ENCODE measurements at places on chromosomes 4 and X.

- DNase-seq = no peak
- no peaks in the 10 kb centered on the region for H3K27me3 ChIP-seq
- no peak overlapping the region for H3K4me3 ChIP-seq
Measured at GRCh38 chr4:72767618-72768302, 198.7 kb upstream of the ADAMTS3 start.

GRCh38 chr4:100982345-100982744 lies 365.0 kb downstream of the PPP3CA start:
- no peaks in the 10 kb centered on the region for H3K4me1 ChIP-seq
- no peaks in the 10 kb centered on the region for H3K27me3 ChIP-seq
- no peaks in the 10 kb centered on the region for H3K36me3 ChIP-seq
- no peak for DNase-seq
- no peak overlapping the region for H3K27ac ChIP-seq

DNA sequence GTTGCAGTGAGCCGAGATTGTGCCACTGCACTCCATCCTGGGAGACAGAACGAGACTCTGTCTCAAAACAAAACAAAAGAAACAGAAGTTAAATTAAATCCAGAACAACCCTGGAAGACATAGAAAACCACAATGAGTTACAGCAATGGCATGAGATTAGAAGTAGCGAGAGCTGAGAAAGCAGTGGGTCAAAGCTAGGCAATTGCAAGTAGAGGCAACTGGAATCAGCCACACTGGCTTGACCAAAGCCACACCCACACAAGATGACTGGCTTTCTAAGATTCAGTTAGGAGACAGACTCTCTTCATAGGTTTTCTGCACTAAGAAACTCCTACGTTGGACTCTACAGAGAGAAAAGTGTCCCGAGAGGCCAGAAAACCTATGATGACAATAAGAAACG lies 443.0 kb downstream of the GPM6A start:
- no peaks in the 10 kb centered on the region for H3K36me3 ChIP-seq
- H3K4me1 ChIP-seq = no peaks in the 10 kb centered on the region
- no peak for DNase-seq
- H3K4me3 ChIP-seq = no peak overlapping the region
- no peak overlapping the region for H3K27ac ChIP-seq

GRCh38 chr4:74975848-74976824 lies 43.2 kb downstream of the PARM1 start:
- H3K4me1 ChIP-seq = no peaks in the 10 kb centered on the region
- H3K27ac ChIP-seq = no peak overlapping the region
- no peak overlapping the region for H3K4me3 ChIP-seq
- peaks cover 29% of the 10 kb centered on the region for H3K36me3 ChIP-seq

DNA sequence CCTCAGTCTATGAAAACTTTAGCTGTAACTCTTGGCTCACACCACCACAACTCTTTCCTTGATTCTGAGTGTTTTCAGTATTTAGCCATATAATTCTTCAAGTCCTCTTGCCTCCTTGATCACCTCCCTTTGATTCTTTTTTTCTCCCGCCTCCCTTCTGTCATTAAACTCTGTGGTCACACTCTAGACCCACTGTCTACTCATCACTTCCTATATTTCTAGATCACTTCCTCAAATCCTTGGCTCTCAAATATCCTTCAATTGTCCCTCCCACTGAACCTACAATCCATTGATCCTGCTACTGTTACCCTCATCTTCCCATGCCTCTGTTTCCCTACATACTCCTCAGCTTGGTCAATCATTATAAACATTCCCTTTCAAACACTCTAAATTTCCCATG lies 12.4 kb upstream of the CXXC4 start:
- DNase-seq = no peak
- no peak overlapping the region for H3K27ac ChIP-seq
- H3K27me3 ChIP-seq = peaks cover 5% of the 10 kb centered on the region
- no peak overlapping the region for H3K4me3 ChIP-seq
- H3K36me3 ChIP-seq = no peaks in the 10 kb centered on the region
- no peaks in the 10 kb centered on the region for H3K4me1 ChIP-seq

DNA sequence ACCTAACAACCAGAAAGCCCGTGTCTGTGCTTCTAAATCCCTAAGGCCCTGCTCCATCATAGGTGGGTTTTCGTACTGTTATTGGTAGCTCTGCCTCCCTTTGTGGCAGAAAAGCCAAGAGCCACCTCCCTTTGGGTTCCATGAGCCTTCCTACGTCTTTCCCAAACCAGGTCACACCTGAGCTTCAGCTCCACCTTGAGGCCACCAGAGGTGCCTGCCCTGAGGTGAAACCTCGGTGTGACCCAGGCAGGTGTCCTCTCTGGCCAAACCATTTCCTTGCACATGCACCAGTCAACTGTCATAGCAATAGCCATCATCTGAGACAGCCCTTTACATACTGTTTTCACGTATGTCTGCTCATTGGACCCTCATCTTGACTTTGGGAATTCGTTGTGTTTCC lies 188.0 kb upstream of the RBPJ start:
- H3K27me3 ChIP-seq = peaks cover 10% of the 10 kb centered on the region
- H3K4me3 ChIP-seq = no peak overlapping the region
- DNase-seq = no peak
- no peak overlapping the region for H3K27ac ChIP-seq
- peaks cover 6% of the 10 kb centered on the region for H3K4me1 ChIP-seq

GRCh38 chr4:170672381-170672965 lies 582.7 kb upstream of the AADAT start:
- no peaks in the 10 kb centered on the region for H3K36me3 ChIP-seq
- DNase-seq = no peak
- H3K4me3 ChIP-seq = no peak overlapping the region
- no peak overlapping the region for H3K27ac ChIP-seq
- H3K4me1 ChIP-seq = no peaks in the 10 kb centered on the region

DNA sequence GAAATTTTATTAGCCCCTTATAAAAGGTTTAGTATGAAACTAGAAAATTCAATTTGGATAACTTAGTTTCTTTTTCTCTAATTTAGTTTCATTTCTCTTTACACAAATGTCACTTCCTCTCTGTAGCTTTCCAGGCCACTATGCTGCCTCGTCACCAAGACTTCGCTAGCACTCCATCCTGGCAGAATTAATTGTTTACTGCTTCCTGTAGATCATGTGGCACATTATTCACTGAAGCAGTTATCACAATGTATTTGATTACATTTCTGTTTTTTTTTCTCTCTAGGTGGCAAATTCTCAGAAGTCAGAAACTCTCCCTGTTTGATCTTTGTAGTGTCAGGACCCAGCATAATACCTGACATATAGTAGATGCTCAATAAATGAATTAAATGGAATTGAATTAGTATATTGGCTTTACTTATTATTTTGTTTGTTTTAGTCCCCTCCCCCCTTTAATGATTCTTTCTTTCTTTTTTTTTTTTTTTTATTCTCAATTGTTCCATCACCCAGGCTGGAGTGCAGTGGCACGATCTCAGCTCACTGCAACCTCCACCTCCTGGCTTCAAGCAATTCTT lies 9.3 kb upstream of the SAT1 start:
- peak overlapping the region; percentile 65 for H3K4me3 ChIP-seq
- DNase-seq = peak; percentile 46
- H3K27me3 ChIP-seq = no peaks in the 10 kb centered on the region
- H3K27ac ChIP-seq = peak overlapping the region; percentile 88

GRCh38 chr4:1771555-1772305 lies 21.4 kb upstream of the FGFR3 start:
- H3K27ac ChIP-seq = no peak overlapping the region
- H3K27me3 ChIP-seq = peaks cover 18% of the 10 kb centered on the region
- peaks cover 10% of the 10 kb centered on the region for H3K4me1 ChIP-seq
- no peak overlapping the region for H3K4me3 ChIP-seq
- no peaks in the 10 kb centered on the region for H3K36me3 ChIP-seq

DNA sequence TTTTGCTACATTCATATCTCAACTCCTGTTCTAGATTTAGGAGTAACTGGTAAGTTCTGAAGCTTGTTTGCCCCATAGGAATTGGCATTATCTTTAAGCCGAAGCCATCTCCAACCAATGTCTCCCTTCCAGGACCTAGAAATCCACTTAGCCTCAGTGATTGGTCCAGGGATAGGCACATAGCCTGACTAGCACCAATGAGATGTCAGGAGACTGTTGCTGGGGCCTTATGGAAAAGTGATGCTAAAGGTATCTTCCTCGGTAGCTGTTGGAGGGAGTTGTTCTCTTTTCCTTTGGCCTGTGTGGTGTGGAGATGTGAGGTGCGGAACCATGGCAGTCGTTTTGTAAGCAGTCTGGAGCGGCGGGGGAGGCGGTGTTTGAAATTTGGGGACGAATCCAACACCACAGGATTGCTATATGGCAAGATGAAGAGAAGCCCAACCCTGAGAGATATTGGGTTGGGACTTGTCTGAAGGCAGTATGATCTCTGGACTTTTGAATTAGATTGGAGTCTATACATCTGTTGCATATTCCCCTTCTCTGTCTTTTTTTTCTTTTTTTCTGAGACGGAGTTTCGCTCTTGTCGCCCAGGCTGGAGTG lies 109.8 kb upstream of the ATP6AP2 start:
- DNase-seq = no peak
- no peak overlapping the region for H3K27ac ChIP-seq
- peaks cover 12% of the 10 kb centered on the region for H3K27me3 ChIP-seq
- no peaks in the 10 kb centered on the region for H3K36me3 ChIP-seq
- H3K4me1 ChIP-seq = peaks cover 16% of the 10 kb centered on the region

DNA sequence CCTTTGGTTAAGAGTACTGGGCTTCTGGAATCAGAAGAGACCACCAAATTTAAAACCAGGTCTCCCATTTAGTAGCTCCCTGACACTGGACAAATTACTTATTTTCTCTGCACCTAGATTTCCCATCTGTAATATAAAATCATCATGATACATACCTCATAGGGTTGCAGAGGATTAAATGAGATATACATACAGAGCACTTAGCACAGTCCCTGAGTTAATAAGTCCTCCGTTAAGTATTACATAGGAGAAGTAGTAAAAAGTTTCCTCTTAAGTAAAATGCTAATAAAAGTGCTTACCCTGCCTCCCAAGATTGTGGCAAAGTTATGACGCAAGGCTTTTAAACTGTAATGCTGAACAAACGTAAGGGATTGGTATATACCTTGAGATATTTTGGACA lies 539 bp upstream of the CHIC1 start:
- H3K4me3 ChIP-seq = peak overlapping the region; percentile 92
- H3K36me3 ChIP-seq = peaks cover 3% of the 10 kb centered on the region
- H3K4me1 ChIP-seq = peaks cover 14% of the 10 kb centered on the region
- H3K27me3 ChIP-seq = no peaks in the 10 kb centered on the region
- H3K27ac ChIP-seq = peak overlapping the region; percentile 98
- no peak for DNase-seq

DNA sequence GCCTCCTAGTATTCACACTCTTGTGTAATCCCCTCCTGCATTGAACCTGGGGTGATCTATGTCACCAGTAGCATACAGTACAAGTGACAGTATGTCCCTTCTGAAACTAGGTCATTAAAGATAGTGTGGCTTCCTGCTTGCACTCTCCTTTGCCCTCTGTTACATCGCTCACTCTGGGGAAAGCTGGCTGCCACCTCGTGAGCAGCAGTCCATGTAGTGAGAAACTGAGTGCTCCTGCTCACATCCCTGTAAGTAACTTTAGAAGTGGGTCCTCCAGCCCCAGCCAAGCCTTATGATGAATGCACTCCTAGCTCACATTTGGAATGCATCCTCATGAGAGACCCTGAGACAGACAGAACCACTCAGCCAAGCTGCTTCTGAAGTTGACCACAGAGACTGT lies 89.8 kb upstream of the TNIP3 start:
- H3K27me3 ChIP-seq = no peaks in the 10 kb centered on the region
- no peak overlapping the region for H3K4me3 ChIP-seq
- H3K4me1 ChIP-seq = peaks cover 4% of the 10 kb centered on the region

DNA sequence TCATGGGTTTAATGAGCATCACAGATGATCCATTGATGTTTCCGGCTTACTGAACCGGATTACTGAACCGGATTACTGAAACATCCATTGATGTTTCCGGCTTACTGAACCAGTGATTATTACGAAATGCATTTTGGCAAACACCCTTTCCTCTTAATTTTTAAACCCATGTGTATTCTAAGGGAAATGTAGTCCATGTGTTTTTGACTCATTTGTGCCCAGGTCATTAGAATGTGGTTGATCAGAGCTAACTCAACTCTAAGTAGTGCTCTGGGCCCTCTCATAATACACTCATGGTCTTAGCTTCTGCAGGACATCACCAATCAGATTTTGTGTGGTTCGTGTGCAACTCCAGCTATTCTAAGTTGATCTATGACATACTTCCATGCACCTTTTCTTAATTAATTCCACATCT lies 141.6 kb downstream of the SPATA18 start:
- H3K36me3 ChIP-seq = no peaks in the 10 kb centered on the region
- DNase-seq = no peak
- peaks cover 6% of the 10 kb centered on the region for H3K27me3 ChIP-seq
- H3K4me1 ChIP-seq = no peaks in the 10 kb centered on the region
- H3K4me3 ChIP-seq = no peak overlapping the region

DNA sequence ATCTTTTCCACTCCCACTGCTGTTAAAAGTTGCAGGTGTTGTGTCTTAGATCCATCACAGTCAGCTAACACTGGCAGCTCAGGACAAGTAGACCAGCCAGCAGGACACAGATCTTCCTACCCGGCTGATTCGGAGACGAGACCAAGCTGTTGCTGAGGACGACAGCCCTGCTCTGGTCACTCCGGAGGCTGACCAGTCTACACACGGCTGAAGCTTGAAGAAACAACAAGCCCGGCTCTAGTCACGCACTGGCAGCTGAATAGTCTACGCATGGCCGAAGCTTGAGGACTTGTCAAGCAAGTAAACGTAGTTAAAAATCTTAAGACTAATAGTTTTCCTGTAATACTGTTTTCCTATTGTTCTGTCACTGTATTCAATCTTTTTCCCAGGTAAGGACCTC lies 1.8 kb downstream of the ACOX3 start:
- H3K36me3 ChIP-seq = peaks cover 4% of the 10 kb centered on the region
- H3K4me3 ChIP-seq = peak overlapping the region; percentile 57
- peaks cover 48% of the 10 kb centered on the region for H3K4me1 ChIP-seq
- peak overlapping the region; percentile 28 for H3K27ac ChIP-seq
- no peak for DNase-seq
- H3K27me3 ChIP-seq = no peaks in the 10 kb centered on the region

- peaks cover 12% of the 10 kb centered on the region for H3K36me3 ChIP-seq
- H3K4me3 ChIP-seq = no peak overlapping the region
- no peaks in the 10 kb centered on the region for H3K4me1 ChIP-seq
- no peak overlapping the region for H3K27ac ChIP-seq
- no peak for DNase-seq
Measured at GRCh38 chrX:41542135-41542534, 95.0 kb downstream of the NYX start.

- peaks cover 4% of the 10 kb centered on the region for H3K4me1 ChIP-seq
- no peak overlapping the region for H3K27ac ChIP-seq
- no peak overlapping the region for H3K4me3 ChIP-seq
- peaks cover 2% of the 10 kb centered on the region for H3K36me3 ChIP-seq
- peaks cover 2% of the 10 kb centered on the region for H3K27me3 ChIP-seq
Measured at GRCh38 chr4:113144091-113144490, 94.6 kb downstream of the ANK2 start.

DNA sequence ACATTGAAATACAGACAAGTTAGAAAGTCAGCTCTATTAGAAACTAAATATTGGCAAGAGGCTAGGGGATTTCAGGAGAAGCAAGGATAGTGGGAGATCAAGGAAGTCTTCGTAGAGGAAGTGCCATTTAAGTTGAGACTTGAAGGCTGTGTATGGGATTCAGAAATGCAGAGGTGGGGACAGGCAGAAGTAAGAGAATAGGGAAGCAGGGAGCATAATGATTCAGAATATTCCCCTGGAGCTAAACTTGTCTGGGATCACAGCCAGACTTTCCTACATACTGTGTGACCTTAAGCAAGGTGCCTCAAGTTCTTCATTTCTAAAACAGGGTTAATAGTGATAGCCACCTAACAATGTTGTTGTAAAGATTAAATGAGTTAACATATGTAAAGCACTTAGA lies 108.8 kb downstream of the DDIT4L start:
- H3K4me3 ChIP-seq = no peak overlapping the region
- H3K27me3 ChIP-seq = peaks cover 2% of the 10 kb centered on the region
- H3K4me1 ChIP-seq = no peaks in the 10 kb centered on the region
- H3K27ac ChIP-seq = no peak overlapping the region
